C1 segment of cervical spinal cord (tissue), 14 donors: ENCODE measurements at places on chromosomes 2 and 18.

- no peak for DNase-seq
These were observed 19.8 kb downstream of the TMEM37 start for GRCh38 chr2:119451336-119452050.

DNA sequence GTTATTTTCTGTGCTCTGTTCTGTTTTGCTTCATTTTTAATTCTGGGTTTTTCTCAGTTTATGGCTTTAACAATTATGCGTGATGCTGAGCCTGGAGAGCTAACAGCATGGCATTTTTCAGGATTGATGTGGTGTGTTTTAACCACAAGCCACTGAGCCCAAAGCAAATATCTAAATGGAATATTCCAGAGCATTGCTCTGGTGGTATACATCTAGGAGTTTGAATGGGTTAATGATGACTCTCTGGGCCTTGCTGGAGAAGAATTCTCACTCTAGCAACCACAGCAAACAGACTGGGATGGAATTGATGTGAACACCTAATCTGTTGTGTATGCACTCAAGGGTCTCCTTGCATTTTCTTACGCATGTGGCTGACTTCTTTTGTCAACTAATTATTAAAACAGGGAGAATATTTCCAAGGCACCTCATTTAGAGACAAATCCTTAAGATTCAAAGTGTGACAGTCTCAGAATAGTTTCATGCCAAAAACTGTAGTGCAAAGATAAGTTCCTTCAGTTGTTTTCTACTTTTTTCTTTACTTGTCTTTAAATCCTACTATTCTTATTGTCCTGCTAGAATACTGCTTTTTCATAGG, 164.0 kb downstream of the DTNA start:
- DNase-seq = no peak

DNA sequence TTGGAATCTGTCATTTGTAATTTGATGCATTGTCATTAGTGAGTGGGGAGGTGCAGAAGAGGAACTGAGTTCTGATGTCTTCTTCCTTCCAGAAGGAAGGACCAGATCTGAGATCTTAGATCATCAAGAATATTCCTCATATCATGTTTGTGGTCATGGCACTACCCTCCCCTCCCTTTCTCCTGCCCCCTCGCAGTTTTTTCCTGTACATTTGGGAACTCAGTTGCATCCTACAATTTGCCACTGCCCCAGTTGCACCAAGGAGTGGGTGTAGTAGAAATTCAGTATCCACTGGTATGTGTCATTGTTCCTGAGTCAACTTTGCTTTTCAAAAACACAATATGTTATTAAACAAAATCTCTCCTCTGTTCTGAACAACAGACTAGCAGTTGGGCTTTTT, 26.6 kb upstream of the ACVR1 start:
- DNase-seq = no peak

DNA sequence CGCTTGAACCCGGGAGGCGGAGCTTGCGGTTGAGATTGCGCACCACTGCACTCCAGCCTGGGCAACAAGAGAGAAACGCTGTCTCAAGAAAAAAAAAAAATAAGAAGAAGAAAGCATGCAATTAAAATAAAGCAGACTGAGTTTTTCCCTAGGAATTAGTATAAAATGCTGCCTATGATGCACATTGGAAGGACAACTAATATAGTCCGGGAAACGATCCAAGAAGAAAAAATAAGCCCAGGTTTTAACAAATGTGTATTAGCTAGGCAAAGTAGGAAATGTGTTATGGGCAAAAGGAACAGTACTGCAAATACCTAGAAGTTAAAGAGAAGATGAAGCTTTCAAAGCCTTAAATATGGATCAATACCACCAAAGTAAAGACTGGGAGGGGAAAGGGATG, 64.0 kb downstream of the SPIRE1 start:
- DNase-seq = no peak

DNA sequence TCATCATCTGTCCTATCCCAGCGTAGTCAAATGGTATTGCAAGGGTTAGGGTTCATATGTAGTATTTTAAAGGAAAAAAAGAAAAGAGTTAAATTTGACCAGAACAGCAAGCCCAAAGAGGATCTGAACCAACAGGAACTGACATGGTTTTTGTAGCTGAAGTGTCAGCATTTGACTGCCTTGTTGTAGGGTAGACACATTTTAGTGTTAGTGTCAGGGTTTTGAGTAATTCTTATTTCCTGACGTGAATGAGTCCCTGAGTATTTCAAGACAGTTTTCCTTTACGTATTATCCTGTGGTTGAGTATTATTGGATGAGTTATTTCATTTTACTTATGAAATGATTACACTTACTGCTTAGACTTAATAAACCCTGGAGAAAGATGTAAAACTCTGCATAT, 173.3 kb upstream of the ZEB2 start:
- DNase-seq = no peak

DNA sequence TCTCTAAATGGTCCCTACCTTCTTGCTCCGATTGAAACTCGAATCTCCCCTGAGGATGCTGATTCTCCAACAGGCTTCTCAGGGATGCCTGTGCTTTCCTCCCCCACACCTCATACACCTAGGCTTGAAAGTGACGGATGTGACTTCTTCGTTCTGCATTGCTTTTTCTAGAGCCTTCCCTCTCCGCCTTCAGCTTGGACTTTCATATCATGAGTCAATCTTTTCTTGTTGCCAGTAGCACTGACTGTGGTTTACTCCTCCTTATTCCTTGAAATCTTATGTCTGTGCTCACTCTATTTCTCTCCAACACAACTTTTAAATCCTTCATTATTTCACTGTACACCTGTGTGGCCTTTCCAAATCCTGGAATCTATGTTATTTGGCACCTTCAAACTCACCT, 451.4 kb downstream of the TMX3 start:
- no peak for DNase-seq

- no peak for DNase-seq
These were observed 13.0 kb upstream of the ARHGAP25 start for GRCh38 chr2:68721482-68722101.
